ENCODE measurements at places on chromosomes 3 and 15. TPM values are rescaled to one million over a fixed set of nuclear protein-coding genes. Genes with fewer than 3 reads are reported as not detected.

Gene CCDC54
- not detected for total RNA-seq

Gene STOML1
- total RNA-seq: 13.3 TPM

Gene LRRC2
- total RNA-seq: 0.04 TPM

Gene CHRNA5
- 8.4 TPM for total RNA-seq

Gene RPL22L1
- 228 TPM for total RNA-seq

Gene GPR171
- 179 TPM for total RNA-seq

Gene GPR149
- total RNA-seq: not detected

Gene STARD9
- total RNA-seq: 6.5 TPM

Gene AGTR1
- total RNA-seq: not detected

Gene ATP13A4
- 1.3 TPM for total RNA-seq

Gene EIF4E3
- total RNA-seq: 22.2 TPM

Gene GOLGA8M
- total RNA-seq: 0.53 TPM

Gene TGM5
- total RNA-seq: 0.18 TPM

Gene A4GNT
- total RNA-seq: not detected

Gene MUC13
- not detected for total RNA-seq

Gene FOXL2
- total RNA-seq: not detected

Gene CLRN1
- total RNA-seq: not detected

Gene CPEB1
- total RNA-seq: 0.44 TPM

Gene BFSP2
- not detected for total RNA-seq

Gene CPN2
- total RNA-seq: not detected

Gene GOLIM4
- 7.2 TPM for total RNA-seq

Gene LRRN1
- 0.80 TPM for total RNA-seq

Gene FBXL2
- total RNA-seq: not detected

Gene ILDR1
- not detected for total RNA-seq

Gene UNC13C
- total RNA-seq: not detected

Gene OR5K2
- total RNA-seq: not detected

Gene ACKR2
- 0.92 TPM for total RNA-seq

All from CD8-positive, alpha-beta memory T cell (primary cell).